ENCODE measurements at places on chromosomes 13 and 19. TPM values are rescaled to one million over a fixed set of nuclear protein-coding genes. Genes with fewer than 3 reads are reported as not detected.
A peak's percentile ranks its signal among the peaks of the same experiment; 100 is the strongest.

- DNase-seq, result no peak
These were observed 253.4 kb downstream of the TEX29 start for GRCh38 chr13:111573801-111574200.

DNA sequence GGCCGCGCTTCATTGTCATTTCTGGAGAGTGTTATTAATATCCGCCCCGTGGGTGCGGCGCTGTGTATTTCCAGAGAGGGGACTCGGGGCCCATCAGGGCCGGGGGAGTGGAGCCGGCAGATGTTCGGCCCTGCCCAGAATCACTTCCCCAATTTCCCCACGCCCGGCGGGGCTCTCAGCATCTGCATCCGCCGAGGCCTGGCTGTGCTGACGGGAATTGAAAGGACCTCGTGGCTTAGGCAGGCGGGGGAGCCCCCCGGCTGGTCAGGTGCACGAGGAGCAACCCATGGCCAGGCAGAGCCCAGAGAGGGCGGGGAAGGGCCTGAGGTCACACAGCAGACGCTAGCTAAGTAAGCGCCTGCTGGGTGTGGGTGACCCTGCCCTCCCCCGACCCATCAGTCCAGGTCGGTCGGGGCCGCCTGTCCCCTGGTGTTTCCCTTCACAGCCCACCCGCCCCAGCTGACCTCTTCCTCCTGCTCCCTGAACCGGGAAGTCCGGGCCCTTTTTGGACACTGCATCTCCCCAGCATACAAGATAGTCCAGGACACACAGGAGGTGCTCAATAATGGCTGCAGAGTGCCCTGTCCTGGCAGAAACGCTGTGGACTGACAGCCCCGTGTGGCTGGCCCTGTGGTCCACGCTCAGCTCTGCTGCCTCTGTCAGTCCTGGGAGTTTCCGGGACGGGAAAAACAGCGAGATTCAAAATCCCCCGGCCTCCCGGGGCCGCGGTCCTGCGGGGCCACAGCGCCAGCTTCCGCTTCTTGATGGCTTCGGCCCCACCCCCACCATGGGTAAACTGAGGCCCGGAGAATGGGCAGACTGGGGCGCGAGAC, 22.1 kb downstream of the ARID3A start:
- DNase-seq, result no peak

DNA sequence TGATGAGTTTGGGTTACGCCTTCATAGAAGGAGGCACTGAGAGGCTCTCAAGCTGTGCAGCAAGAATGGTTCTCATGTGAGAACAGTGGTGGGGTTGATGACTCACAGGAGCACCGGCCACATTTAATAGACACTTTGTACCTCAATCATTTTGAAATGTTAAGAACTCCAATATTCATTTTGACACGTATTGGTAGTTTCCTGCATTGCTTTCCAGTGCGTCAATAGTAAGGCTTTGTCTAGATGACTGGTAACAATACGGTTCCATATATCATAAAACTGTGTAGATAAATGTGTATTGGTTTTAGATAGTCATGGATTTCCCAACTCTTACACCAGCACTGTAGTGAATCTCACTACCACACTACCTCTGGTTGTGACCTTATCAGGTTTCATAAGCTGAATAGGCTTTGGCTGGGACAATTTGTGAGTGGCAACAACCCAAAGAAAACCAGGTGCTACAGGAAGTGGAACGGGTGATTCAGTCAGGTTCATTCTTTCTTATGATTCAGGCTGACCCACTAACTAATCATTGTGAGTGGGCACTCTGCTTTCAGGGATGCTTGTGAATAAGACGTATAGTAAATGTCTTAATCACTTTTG, 362.6 kb downstream of the KLF5 start:
- DNase-seq, result no peak

DNA sequence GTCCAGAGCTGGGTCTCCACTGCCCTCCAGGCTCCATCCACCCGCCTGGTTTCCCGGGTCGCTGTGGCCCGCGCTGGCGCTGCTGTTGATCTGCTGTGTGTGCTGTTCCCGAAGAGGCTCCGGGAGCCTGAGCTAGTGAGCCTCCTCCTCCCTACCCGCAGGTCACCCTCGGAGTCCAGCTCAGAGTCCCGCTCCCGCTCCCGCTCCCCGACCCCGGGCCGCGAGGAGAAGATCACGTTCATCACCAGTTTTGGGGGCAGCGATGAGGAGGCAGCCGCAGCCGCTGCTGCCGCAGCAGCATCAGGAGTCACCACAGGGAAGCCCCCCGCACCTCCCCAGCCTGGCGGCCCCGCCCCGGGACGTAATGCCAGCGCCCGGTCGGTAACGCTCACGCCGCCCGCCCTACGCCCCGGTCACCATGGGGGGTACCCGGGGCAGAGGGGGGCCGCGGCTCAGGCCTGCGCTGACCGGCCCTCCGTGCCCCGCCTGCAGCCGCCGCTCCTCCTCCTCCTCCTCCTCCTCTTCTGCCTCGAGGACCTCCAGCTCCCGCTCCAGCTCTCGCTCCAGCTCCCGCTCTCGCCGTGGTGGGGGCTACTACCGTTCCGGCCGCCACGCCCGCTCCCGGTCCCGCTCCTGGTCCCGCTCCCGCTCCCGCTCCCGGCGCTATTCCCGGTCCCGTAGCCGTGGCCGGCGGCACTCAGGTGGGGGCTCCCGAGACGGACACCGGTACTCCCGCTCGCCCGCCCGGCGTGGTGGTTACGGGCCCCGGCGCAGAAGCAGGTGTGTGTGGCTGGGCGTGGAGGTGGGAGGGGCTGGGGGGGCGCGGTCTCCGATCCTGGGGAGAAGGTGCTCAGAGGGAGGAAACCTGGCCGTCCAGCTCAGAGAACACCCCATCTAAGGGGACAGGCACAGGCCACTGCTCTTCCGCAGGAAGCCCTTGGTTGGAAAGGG, 12.2 kb downstream of the ZNF296 start:
- DNase-seq, result no peak

GRCh38 chr19:29079356-29080032, 133.5 kb downstream of the UQCRFS1 start:
- DNase-seq, result no peak

Gene ZNF324B
- 9.9 TPM for total RNA-seq

DNA sequence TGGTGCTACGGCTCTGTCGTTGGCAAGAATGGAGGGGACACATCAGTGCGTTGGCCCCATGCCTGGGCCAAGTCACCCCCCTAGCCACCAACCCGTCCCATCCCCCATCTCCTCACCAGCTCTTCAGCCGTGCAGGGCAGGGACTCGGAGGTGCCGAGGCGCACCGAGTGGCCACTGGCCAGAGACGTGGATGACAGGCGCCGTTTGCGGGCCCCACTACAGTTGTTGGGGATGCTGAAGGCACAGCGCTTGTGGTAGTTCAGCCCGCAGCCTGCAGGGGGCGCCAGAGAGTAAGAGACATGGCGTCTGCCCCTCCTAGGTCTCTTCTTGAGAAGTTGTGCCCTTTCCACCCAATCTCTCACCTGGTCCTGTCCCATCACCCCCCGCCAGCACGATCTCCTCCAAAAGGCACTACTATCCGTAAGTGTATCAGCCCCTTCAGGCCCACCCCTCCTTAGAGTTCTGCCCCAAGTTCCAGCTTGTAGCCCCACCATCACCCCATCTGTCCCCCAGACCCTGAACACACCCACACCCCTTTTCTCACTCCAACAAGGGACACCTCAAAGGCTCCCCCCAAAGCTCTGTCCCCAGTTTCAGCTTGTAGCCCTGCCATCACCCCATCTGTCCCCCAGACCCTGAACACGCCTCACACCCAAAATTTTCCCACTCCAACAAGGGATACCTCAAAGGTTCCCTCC, 12.4 kb downstream of the PRKD2 start:
- peak; percentile 79 for DNase-seq

GRCh38 chr13:52405767-52406494, at the start of gene THSD1:
TSS of gene THSD1 (minus strand) at chr13:52406172. CDS start at chr13:52402600, 3,572 bp downstream.
- DNase-seq, result peak; percentile 53

DNA sequence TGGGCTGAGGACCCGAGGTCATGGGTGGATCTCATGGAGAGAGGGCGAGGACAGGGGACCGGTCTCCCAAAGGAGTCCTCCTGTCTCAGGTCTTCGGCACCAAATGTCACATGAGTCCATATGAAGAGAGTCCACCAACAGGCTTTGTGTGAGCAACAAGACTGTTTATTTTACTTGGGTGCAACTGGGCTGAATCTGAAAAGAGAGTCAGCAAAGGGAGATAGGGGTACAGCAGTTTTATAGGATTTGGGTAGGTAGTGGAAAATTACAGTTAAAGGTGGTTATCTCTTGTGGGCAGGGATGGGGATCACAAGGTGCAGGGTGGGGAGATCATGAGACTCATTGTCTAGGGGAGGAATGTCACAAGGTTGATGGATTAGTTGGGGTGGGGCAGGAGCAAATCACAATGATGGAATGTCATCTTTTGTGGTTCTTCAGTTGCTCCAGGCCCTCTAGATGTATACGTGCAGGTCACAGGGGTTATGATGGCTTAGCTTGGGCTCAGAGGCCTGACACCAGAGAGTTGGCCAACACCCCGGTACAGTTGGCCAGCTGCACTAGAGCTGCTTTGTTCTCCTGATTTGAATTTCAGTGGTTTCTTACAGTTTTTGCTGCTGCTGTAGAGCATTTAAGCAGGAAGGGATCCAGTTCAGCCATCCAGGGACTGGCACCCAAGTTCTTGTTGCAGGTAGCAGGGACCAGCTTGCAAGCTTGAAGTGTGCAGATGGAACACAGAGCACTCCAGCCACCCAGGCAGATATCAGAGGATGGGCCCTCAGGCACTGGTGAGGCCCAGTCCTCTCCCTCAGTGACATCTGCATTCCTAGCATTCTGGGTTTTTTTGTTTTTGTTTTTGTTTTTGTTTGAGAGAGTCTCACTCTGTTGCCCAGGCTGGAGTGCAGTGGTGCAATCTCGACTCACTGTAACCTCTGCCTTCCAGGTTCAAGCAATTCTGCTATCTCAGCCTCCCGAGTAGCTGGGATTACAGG, 26.4 kb upstream of the IGFL1 start:
- no peak for DNase-seq

Gene MEIS3
- 18.7 TPM for total RNA-seq

DNA sequence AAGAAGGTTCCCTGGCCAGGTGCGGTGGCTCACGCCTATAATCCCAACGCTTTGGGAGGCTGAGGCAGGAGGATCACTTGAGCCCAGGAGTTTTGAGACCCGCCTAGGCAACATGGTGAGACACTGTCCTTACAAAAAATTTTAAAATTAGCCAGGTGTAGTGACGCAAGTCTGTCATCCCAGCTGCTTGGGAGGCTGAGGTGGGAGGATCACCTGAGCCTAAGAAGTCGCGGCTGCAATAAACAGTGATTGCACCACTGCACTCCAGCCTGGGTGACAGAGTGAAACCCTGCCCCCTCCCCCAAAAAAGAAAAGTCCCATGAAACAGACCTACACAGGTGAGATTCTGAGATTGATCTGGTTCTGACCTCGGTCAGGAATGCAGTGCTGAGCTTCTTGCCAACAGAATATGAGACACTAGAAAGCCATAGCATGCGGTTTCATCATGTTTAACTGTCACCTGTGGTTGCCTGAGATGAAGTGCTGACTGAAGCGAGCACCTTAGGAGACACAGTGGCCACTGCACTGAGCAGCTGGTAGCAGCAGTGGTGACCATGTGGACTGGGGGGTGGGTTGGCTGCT, 2.0 kb upstream of the A1BG start:
- no peak for DNase-seq

GRCh38 chr13:100130092-100130491, 41.2 kb downstream of the PCCA start:
- DNase-seq, result no peak

GRCh38 chr13:79898996-79899395, 418.0 kb downstream of the NDFIP2 start:
- no peak for DNase-seq

Gene PCDH9
- 1.3 TPM for total RNA-seq

Gene ELAVL3
- total RNA-seq, result not detected

DNA sequence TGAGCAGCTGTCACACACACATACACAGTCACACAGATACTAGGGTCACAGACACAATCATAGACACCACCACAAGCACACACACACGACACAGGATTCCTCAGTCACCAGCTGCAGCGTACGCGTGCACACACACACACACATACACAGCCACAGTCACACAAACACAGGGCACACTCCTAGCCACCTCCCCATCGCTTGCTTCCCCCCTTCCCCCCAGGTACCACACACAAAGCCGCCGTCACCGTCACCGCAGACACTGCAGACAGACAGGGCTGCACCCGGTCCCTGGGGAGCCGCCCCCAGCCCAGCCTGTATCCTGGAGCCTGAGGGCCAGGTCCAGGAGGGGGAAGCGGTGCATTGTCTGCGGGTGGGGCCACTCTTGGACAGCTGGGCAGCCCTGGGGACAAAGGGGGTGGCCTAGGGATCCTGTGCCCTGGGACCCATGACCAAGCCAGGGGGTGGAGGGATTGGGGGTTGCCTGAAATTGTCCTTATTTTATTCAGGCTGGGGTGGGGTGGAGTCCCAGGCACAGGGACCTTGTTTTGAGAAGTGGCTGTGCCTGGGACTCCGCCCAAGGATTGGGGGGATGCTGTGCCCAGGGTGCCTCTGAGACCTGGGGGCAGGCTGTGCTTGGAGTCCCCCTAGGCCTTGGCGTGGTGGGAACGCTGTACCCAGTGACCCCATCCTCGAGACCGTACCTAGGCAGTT, 957 bp downstream of the NUMBL start:
- DNase-seq, result peak; percentile 65

DNA sequence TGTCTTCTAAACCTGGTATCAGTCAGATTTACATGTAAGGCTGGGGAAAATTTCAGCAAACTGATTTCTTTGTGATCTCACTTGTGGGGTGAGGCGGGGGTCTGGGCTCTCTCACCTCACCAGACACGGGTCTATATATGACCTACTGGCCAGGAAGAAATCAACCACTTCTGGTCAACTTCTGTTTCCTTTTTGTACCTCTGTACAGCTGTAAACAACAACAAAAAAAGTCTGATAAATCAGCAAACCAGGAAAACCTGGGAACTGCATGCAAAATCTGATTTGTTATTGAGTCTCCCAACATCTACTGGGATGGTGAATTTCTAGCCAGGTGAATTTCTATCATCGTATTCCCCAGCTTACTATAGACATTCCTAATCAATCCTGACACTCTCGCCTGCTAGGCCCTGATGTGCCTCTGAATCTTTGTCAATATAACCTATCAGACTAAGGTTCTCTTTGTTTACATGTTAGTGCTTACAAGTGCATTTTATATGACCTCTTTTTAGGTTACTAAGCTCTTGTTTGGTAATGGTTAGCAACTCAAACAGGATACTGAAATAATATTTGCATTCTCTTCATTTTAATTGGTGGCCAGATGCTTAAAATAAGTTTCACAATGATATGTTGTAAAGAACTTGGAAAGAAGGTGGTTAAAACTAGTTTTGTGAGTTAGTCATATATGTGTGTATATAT, 77.7 kb downstream of the LRRC63 start:
- no peak for DNase-seq

Data from ovary (tissue), 10 donors.